ENCODE measurements at places on chromosomes 6 and 20.

DNA sequence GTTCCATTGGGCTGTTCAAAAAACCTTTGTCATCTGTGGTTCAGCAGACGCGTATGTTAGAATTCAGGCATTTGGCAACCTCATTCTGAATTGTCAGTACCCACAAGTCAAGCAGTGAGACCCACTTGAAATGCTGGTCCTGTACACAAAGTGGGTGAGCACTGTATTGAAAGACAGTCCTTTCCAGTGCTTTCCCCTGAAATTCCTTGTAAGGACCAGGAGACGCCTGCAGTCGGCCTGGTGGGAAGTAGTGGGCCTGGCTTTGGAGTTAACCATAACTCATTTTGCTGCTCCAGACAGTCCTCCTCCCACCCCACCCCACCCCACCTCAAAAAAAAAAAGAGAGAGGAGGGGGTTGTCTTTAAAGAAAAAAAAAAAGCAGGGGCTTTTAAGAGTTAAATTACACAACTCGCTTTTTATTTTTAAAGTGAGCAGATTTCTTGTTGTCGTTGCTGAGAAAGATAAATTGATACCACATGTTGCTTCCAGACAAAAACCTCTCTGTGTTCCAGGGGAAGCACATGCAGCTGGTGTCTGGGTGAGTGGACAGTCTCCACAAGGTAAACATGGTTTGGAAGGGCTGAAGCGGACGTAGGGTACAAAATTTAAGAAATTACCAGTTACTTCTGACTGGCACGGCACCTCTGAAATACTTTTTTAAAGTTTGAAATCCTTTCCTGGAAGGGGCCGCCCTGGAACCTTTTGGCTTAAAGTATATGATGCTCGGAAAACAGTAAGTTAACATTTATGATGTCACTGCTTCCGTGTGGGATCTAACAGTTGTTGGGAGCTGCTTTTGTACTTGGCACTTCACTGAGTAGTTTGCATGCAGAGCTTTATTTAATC lies 95.3 kb downstream of the FOXO3 start:
- DNase-seq: no peak

DNA sequence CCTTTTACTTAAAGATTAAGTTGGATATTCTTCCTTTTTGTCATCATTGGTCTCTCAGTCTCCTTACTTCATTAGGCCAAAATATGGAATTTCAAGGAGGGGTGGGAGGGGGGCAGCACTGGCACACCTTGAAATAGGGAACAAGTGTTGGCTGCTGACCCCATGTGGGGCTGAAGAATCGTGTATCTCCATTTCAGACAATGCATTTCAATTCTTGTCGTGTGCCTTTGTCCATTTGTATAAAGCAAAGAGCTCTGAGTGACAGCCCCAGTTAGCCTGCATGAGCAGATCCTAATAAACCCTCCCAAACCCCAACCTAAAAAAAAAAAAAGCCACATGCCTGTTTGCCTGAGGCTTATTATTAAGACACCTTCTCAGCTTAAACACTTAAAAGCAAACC lies 1.0 kb upstream of the TFAP2D start:
- no peak for DNase-seq

DNA sequence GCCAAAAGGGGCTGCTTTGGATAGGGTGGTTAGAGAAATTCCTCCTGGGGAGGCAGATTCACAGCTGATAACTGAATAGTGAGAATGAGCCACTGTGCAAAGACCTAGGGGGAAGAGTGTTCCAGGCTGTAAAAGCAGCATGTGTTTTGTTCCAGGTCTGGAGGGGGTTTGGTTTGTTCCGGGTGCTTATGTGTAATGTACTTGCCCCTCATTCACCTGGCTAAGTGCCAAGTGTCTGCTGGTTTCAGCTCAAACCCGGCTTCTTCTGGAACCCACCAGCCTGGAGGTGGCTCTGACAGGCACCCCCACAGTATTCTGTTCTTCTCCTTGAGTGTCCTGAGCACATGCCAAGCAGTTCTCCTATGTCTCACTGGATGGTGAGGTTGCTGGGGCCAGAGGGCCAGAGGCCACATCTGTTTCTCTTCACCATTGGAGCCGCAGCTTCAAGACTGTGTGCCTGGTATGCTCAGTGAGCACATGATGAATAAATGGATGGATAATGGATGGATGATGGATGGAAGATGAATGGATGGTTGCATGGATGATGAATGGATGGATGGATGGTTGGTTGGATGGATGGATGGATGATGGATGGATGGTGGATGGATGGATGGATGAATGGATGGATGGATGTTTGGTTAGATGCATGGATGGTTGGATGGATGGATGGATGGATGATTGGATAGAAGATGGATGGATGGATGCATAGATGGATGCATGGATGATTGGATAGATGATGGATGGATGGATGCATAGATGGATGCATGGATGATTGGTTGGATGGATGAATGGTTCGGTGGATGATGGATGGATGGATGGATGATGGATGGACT lies 227.6 kb downstream of the BMP7 start:
- DNase-seq: no peak

GRCh38 chr6:130847001-130847910 lies 20.1 kb downstream of the SMLR1 start:
- no peak for DNase-seq

GRCh38 chr20:45337367-45338120 lies 10.7 kb downstream of the SDC4 start:
- no peak for DNase-seq

DNA sequence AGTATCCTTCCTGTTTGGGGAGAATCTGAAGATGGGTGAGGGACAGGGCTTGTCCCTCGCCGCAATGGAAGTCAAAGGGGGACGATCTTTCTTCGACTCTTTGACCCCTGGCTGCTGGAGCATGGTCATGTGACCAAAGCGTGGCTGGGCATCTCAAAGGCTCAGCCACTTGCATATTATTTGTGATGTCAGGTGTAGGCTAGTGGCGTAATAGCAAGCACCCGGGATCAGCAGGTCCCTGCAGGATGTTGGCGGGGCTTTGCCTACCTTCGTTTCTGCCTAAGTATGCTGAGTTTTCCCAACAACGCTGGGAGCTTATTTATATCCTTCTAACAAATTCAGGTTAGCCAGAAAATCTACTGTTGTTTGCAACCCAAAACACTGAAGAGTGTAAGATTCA lies 50.3 kb upstream of the IL20RA start:
- DNase-seq: no peak

GRCh38 chr6:6193221-6193745 lies 127.2 kb downstream of the F13A1 start:
- DNase-seq: no peak

GRCh38 chr20:62267543-62267942 lies 29.2 kb downstream of the OSBPL2 start:
- DNase-seq: no peak

DNA sequence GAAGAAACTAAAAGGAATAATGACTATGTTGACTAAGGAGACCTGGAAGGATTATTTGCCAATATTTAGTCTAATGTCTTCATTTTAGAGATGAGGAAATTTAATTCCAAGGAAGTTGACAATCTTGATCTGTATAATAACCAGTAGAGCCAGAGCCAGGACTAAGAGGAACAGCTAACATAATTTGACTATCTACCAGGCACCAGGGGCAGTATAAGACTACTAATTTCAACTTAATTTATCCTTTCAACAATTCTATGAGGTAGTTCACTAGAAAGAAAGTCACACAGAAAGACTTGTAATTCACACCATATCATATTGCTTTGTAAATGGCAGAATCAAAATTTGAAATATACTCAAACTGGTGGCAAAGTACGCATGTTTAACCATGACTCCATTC lies 273.0 kb upstream of the STXBP5 start:
- no peak for DNase-seq

- DNase-seq: no peak
These were observed 497.0 kb downstream of the BTBD3 start for GRCh38 chr20:12414446-12415274.

GRCh38 chr6:158383057-158383456 lies 70.8 kb downstream of the TULP4 start:
- DNase-seq: no peak

DNA sequence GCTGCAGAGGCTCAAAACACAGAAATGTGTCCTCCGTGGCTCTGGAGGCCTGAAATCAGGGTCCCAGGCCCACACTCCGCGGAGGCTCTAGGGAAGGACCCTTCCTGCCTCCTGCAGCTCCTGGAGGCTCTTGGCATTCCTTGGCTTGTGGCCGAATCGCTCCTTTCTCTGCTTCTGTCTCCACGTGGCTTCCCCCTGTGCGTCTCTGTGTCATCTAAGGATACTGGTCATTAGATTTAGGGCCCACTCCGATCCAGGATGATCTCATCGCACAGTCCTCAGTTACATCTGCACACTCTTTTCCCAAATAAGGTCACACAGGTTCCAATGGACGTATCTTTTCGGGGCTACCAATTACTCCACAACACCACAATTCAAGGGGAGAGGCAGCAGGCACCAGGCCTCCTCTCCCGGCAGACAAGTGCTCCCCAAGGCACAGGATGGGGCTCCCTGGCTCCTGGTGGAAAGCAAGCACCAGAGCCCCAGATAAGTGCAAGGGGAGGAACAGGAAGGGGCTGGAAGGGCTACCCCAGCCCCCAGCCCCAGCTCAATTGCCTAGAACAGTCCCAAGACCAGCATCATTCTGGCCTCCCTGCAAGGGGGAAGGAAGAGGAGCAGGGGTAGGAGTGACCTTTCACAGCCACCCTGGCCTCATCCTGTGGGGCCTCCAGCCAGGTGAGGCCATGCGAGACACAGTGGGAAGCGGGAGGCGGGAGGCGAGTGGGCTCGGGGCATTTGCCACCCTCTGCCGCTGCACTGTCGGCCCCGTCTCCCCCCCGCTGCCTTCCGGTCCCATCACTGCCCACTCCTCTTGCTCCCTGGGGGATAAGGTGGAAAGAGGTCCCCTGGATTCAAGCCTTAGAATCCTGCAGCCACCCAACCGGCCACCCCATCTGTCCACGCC lies 16.3 kb downstream of the NTSR1 start:
- DNase-seq: no peak

GRCh38 chr20:18005170-18005989 lies 36.6 kb downstream of the MGME1 start:
- no peak for DNase-seq

All from effector memory CD8-positive, alpha-beta T cell (primary cell).